ENCODE measurements at places on chromosomes 3 and 15. TPM values are rescaled to one million over a fixed set of nuclear protein-coding genes. Genes with fewer than 3 reads are reported as not detected.

GRCh38 chr3:52787672-52788625 lies 6.6 kb upstream of the ITIH3 start:
- DNase-seq: peak; percentile 22

DNA sequence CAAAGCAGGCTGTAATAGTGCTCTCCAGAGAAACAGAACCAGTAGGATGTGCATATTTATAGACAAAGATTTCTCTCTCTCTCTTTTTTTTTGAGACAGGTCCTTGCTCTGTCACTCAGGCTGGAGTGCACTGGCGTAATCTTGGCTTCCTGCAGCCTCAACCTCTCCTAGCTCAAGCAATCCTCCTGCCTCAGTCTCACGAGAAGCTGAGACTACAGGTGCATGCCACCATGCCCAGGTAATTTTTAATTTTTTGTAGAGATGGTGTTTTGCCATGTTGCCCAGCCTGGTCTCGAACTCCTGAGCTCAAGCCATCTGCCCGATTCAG lies 67.1 kb upstream of the CHD2 start:
- no peak for DNase-seq

DNA sequence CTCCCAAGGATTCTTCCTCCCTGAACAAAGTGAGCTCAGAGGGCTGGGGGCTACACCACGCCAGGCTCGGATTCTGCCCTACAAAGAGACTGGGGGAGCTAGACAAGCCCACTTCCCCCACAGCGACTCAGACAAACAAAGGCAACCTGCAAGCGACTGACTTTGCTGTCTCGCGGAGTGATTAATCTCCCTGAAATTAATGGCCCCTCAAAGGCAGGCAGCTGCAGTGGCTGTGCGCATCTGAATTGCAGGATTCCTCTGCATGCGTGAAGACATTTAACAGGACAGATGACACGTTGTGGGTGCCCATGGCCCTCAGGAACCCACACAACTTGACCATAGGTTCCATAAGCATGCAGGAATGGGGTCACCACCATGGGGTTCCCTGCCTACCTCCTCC lies 18.4 kb downstream of the CTXND1 start:
- no peak for DNase-seq

GRCh38 chr3:189967254-189967865 lies 153.3 kb downstream of the P3H2 start:
- no peak for DNase-seq

GRCh38 chr15:70615435-70616310 lies 147.7 kb downstream of the UACA start:
- DNase-seq: no peak

DNA sequence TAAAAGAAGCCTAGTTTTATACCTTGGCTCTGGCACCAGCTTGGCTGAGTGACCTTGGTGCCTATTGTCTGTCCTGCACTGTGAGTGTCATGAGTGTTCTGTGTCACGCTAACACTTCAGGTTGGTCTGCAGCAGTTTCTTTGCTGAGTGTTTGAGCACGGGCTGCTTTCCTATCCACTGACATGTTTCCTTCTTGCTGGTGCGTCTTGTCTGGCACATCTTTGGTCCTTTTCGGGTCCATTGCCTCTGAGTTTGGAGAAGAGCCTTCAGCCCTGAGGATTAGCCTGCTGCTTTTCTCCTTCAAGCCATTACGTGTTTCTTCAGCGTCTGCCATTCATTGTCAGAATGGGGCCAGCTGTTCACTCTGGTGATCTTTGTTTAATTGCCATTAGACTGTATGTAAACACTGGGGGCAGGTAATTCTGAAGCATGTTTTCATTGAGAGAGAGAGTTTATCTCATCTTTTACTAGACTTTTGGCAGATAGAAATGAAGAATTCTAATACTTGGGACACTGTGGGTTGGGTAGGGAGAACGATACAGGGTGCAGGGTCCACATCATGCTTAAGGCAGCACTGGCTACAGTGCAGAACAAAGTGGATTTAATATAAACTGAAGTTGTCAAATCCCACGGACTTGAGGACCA lies 55.5 kb downstream of the LRRC28 start:
- DNase-seq: peak; percentile 38

DNA sequence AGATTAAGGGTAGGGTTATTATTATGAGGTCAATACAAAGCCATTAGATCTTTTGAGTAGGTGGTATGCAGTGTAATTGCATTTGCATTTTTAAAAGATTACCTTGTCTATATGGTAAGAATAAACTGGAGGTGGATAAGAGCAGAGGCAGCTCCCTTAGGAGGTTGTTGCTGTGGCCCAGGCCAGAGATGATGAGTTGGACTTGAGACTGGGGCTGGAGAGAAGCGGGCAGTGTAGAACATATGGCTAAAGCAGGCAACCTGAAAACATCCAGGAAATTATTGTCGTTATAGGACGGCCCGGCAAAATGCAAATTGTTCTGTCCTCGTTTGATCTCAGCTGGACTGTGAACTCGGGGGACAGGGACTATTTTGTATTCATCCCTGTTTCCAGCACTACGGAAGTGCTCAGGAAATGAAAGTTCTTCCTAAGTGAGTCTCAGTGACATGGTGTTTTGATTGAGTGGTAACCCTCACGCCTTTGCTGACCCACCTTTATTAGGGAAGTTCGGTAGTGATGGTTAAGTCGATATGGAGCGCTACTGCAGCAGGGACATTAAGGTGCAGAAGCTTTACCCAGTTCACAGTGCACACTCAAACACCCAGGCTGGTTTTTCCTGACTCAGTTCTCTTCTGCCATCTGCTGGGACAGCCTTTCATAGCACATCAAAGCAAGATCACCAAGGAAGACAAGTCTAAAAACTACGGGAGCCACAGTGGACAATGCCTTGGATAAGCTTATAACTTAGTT lies 27.2 kb upstream of the VPS33B start:
- no peak for DNase-seq

- DNase-seq: no peak
Measured at GRCh38 chr15:35605764-35606449, 59.9 kb upstream of the DPH6 start.

- DNase-seq: no peak
Measured at GRCh38 chr15:33242165-33242564, 47.7 kb upstream of the FMN1 start.

DNA sequence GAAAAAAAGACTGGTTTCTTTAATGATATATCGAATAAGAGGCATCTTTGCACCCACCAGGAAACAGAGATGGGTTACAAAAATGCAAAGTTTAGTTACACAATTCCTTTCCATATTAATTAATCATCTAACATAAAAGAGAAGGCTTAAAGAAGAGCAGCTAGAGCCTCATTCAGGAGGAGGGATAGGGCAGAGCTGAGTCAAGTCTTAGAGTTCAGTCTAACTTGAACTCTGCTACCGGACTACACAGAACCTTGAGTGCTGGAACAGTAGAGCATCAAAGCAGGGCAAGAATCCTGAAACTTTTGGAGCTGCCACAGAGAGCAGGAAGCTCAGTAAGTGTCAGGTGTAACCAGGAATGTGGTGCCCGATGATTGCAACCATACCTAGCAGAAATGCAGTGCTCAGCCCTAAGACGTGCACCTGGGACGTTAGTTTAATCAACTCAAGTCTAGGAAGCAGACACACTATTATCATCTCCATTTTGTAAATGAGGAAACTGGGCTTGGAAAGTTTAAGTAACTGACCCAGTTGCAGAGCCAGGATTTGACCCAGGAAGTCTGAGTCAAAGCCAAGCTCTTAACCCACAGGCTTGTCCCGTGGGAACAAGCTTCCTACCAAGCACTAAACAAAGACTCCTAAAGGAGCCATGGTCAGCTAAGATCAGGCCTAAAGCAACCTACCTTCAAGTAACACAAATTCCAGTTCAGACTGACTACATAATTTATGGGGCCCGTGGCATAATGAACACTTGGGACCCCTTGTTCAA lies 187.4 kb downstream of the FOXP1 start:
- no peak for DNase-seq

DNA sequence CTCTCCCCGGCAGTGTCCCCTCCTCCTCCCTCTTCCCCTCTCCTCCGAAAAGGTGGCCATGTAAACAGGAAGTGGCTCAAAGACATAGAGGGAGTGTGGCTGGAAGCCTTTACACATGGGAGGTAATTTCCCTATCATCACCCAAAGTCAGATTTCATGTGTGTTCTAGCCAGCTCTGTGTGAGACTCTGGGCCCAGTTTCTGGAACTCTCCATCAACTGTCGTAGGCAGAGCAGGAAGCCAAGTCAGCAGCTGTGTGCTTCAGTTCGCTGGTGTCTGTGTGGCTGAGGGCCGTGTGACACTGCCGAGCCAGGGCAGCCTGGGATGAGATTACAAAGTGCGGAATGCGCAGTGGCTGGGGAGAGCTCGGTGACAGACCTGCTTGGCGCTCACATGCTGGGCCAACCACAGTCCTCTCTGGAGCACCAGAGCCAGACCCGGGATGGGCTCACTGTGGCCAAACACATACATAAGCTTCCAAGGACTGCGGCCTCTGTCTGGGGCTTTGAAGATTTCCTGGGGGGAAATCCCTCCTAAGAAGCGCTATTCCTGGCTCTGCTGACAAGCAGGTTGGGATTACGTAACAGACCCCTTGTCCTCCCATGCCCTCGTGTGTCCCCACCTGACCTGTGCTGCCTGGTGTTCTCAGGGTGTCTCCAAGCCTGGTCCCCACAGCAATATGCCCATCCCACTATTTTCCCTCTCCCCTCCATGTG lies 50.7 kb downstream of the UMPS start:
- DNase-seq: peak; percentile 89

- DNase-seq: no peak
Measured at GRCh38 chr15:92883876-92884435, 16.2 kb upstream of the CHD2 start.

DNA sequence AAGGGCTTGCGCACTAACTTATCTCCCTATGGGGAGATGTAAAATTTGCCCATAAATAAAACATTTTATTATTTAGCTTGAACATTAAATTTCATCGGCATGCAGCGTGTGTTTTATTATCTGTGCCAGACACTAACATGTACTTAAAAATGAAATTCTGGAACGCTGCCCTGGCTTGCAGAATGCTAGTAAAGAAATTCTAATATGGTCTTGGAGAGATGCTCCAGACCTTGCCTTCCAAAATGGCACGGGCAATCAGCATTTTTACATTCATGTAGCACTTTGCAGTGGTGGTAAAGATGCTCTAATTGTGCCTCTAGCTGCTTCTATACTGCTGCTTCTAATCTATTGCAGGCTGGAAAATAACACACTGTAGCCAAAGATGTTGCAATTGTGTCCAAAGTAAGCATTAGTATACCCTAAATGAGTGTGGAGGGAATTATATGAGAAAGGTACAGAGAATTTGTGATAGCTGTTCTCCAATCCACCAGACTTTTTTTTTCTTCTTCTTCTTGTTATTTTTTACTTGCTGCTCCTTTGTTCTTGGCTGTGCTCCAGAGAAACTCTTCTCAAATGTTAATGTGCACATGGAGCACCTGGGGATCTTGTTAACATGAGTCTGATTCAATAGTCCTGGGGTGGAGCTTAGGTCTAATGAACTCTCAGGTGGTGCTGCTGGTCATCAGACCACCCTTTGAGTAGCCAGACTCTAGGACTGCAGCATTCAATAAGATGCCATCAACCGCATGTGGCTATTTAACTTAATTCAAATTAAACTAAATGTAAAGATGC lies 47.3 kb downstream of the CRABP1 start:
- no peak for DNase-seq

GRCh38 chr3:71718072-71718471 lies 7.1 kb downstream of the EIF4E3 start:
- DNase-seq: no peak

- no peak for DNase-seq
Measured at GRCh38 chr3:37800022-37800551, 61.6 kb upstream of the CTDSPL start.

DNA sequence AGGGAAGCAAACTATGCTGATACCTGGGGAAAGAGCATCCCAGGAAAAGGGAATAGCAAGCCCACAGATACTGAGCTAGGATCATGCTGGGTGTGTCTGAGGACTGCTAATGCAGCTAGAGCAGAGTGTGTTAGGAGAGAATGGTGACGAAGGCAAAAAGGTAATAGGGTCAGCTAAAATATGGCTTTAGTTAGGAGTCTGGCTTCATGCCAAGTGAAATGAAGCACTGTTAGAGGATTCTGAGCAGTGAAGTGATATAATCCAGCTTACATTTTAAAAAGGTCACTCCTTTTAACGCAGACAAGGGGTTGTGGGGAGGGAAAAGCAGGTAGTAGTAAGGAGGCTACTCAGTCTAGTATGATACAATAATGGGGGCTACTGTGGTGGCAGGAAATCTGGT lies 30.4 kb downstream of the SECISBP2L start:
- no peak for DNase-seq

- DNase-seq: no peak
Measured at GRCh38 chr15:98981851-98982722, 25.5 kb downstream of the PGPEP1L start.

GRCh38 chr15:76344893-76345582 lies 8.5 kb downstream of the ISL2 start:
- no peak for DNase-seq

DNA sequence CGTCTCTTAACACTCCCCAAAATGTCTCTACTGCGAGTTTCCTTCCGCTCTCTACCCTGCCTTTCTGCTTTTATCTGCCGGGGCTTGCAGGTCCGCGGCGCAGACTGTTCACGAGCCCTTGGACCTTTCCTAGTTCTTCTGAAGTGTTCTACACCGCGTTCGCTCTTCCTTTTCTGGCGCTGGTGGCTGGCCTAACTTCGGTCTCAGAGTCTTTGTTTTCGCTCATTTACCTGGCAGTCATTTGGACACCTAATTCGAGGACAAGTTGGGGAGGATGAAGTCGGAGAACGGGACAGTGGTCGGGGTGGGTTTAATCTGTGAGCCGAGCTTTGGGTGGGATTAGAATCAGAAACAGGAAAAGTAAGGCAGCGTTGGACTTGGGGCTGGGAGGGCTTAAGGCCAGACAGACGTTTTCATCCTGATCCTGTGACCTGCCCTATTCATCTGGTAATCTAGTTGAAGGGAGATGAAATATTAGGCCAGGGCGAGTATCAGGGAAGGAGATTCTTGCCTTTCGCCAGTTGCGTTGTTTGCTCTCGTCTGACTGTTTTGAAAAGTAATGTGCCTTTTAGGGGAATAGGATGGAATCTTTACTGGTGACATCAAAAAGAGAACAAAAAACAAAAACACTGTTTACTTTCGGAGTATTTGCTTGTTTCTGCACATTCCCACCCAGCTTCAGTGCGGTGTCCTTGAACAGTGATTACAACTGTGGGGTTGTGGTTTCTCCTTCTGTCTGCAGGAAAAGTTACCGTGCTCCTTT lies 1.8 kb downstream of the DIPK2A start:
- no peak for DNase-seq

GRCh38 chr15:98724494-98724893 lies 76.2 kb downstream of the IGF1R start:
- DNase-seq: no peak

GRCh38 chr3:16884084-16884747 lies 539 bp upstream of the PLCL2 start:
- peak; percentile 85 for DNase-seq

GRCh38 chr15:36960179-36960946 lies 140.0 kb downstream of the MEIS2 start:
- no peak for DNase-seq

GRCh38 chr15:99983171-99983885 lies 250.1 kb upstream of the LYSMD4 start:
- no peak for DNase-seq

GPR27 gene
- polyA plus RNA-seq: 0.57 TPM

NRG4 gene
- polyA plus RNA-seq: not detected

LXN gene
- polyA plus RNA-seq: 5.6 TPM

USP19 gene
- polyA plus RNA-seq: 19.2 TPM

P4HTM gene
- 19.0 TPM for polyA plus RNA-seq

MKRN2OS gene
- polyA plus RNA-seq: not detected

Measured in heart left ventricle (tissue), 16 donors.